ENCODE measurements at places on chromosomes 12 and 14.

DNA sequence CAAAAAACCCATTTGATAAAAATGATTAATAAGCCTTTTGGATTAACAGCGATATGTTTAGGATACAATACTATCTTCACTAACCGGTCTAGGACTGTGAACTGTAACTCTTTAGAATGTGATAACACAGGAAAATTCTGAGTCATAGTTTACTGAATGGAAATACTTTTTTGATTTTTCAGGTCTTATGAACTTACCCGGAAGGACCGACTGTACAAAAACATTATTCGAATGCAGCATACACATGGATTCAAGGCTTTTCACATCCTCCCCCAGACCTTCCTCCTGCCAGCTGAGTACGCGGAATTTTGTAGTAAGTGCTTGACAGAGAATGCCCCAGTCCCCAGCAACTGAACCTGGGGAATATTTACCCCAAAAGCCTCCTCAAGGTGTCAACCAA is 29.0 kb downstream of the TTLL5 start:
- DNase-seq, result no peak

DNA sequence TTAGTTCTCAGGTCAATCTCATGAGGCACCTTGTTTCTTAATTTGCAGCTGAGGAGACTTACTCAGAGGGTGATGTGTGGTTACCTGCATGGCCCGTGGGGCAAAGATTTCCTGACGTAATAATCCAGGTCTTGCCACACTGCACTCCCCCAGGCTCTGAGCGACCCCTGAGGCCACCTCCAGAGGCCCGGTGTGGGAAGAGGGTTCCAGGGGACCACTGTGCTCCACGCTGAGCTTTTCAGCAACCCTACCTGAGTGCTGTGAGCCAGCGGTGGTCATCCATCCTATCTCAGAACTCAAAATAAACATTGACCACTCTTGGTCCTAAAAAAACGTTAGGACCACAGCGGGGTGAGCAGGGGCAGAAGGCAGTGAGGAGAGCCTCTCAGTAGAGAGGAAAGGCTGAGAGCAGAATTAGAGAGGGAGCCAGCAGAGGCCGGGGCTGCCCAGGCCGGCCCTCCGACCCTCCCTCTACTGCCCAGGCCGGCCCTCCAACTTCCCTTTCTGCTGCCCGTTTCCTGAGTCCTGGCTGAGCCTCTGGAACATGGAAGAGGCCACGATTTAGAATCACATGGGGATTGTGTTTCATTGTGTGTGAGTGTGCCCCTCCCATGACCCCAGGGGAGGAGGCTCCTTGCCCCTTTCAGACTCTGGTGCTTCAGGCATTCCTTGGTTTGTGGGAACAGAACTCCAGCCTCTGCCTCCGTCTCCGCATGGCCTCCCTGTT is 188.2 kb upstream of the DIO3 start:
- no peak for DNase-seq

DNA sequence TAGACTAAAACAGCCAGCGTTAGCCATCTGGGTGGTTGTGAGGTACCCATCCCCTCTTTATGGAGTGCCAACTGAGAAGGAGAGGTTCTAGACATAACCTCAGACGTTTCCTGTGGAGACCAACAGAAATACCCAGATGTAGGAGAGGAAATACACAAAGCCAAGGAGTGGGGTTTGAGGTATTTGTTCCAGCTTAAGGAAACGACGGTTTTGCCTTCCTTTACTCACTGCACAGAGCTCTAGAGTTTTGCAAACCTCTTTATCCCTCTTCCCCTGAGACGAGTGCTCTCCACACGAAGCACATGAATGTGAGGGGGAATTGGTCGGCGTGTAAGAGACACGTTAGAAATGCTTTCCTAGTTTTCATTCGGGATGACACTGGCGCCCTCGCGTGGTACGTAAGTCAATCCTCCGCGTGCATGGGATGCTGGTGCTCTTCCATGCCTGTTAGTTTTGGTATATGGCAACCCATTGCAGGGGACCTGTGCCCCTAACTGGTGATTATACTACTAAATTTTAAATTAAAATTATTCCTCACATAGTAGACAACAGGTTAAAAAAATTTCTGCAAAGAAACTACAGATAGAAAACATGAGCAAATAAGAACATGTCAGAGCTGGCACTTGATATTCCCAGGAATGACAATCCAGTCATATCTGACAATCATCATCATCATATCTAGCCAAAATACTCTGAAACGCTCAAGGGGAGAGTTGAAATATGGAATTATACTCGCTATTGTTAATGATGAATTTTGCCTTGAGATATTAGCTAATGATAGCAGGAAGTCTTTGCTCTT is 121.7 kb downstream of the PPM1H start:
- DNase-seq, result no peak

DNA sequence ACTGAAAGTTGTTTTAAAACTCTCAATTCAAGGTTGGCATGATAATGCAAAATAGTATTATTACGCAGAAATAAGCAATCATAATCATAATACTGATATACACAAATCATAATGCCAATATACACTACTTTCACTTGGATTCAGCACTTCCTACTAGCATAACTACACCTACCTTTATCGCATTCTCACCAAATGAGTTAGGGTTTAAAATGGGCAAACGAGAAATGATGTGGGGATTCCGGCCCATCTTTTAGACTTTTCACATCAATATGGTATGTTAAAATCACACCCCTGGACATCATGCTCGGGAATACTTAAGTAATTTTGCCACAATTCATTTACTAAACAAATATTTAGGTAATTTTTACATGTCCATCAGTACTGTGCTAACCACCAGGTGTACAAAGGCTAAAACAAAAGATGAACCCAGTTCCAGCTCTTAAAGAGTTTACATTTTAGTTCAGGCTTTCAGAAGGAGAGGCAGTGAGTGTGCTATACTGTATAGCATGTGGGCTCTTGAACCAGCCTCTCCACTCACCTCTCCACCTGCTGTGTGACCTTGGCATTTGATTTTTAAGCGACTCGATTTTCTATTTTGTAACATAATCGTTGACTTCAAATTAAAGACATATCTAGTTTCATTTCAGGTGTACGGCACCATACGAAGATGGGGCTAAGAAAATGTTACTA is 1.1 kb upstream of the USP15 start:
- DNase-seq, result no peak

DNA sequence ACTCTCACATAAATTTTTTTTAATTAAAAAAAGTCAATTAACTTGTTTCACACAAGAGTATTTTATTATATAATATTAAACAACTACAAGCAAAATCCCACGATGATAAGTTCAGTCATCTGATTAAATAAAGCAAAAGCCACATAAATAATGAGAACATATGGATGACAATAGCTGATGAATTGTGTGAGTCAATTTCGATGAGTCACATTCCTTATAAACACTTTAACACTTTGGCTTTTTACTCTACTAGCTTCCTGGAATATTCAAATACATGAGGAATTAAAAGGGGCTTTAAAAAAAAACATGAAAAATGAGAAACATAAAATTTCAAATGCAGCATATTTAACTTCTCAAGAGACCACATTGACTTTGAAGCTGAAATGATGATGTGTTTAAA is 95.3 kb downstream of the BCAT1 start:
- DNase-seq, result no peak

- no peak for DNase-seq
Measured at GRCh38 chr14:104150136-104151025, 12.0 kb downstream of the KIF26A start.

GRCh38 chr14:85788470-85789233 is 258.7 kb downstream of the FLRT2 start:
- DNase-seq, result no peak

GRCh38 chr14:50978529-50978871 is 34.2 kb upstream of the PYGL start:
- no peak for DNase-seq

GRCh38 chr12:52452101-52452500 is at the start of gene KRT6B:
Gene KRT6B, minus strand, starts transcription at chr12:52452146. Its CDS starts 68 bp downstream, at chr12:52452078.
- DNase-seq, result no peak

DNA sequence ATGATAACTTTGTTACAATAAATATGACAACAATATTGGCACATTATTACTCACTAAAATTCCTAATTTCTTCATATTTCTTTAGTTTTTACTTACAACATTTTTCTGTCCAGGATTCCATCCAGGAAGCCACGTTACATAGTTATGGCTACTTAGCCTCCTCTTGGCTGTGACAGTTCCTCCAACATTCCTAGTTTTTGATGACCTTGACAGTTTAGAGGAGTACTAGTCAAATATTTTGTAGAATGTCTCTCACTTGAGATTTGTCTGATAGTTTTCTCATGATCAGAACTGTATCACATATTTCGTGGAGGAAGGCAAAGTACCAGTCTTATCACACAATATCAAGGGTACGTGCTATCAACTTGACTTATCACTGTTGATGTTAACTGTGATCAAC is 29.8 kb upstream of the LIN7A start:
- no peak for DNase-seq

GRCh38 chr14:56008150-56008549 is 110.1 kb upstream of the PELI2 start:
- DNase-seq, result no peak

DNA sequence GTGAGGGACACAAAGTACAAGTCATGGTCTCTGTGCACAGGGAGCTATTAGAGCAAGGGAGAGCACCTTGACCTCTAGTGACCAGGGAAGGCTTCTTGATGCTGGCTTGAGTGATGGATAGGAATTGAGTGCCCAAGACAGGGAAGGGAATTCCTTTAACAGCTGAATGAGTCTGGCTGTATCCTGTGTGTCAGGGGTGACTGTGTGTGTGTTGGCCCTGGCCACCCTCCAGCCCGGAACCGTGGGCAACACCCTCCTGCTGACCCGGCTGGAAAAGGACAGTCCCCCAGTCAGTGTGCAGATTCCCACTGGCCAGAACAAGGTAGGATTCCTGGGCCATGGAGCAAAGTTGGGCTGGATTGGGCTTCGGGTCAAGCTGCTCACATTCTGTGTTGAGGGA is 5.5 kb upstream of the PFDN5 start:
- DNase-seq, result no peak

GRCh38 chr12:100215209-100215608 is 14.6 kb downstream of the ACTR6 start:
- DNase-seq, result no peak

DNA sequence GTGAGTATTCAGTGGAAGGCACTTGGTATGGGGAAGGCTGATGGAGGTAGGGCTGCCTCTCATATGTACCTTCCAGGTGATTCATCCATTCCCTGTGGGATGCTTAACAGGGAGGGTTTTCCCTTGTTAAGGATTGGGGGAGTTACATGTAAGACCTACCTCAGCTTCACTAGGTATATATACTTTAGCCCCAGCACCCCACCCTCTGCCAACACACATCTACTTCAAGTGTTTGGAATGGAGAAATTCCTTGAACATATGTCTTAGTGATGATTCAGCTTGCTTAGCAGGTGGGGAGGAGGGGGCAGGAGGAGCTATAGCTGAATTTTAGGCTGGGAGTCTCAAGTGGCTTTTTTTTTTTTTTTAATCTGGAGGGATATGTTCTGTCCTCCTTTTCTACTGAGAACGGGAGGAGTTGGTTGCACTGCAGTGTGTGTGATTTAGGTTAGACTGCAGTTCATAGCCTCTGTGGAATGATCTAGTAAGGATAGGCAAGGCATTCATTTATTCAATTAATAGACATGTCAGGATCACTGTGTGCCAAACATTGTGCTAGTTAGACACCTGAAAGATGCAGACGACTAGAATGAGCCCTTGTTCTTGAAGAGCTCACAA is 1.7 kb downstream of the PIP4K2C start:
- DNase-seq, result no peak

DNA sequence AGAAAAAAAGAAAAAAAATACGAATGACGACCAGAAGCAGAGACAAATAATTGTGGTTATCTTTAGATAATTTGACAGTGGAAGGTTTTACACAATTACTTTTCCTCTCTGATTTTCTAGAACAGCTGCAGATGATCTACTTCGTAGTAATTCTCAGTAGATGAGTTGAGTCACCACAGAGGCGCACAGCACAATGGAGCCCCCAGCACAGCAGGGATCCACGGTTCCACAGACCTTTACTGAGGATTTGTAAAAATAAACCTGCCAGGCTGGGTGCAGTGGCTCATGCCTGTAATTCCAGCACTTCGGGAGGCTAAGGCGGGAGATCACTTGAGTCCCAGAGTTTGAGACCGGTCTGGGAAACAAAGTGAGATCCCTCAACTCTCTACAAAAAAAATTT is 29.3 kb downstream of the AMN start:
- DNase-seq, result no peak

- no peak for DNase-seq
Measured at GRCh38 chr14:22713631-22713950, 52.9 kb upstream of the OXA1L start.

GRCh38 chr14:90056826-90057225 is 5.0 kb upstream of the KCNK13 start:
- DNase-seq, result no peak

DNA sequence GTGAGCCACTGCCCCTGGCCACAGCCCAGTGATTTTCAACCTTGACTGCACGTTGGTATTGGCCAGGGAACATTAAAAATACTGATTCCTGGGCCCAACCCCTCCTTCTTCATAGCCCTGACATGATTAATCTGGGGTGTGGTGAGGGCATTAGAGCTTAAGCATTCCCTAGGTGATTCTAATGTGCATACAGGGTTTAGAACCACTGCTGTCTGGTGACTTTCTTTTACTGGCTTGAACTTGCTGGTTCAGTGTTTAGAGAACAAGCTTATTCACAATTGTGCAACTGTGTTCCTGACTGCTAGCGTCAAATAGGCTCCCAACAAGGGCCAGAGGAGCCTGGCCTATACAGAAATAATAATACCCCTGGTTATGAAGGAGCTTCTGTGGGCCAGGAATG is 488.8 kb upstream of the CCDC196 start:
- no peak for DNase-seq

DNA sequence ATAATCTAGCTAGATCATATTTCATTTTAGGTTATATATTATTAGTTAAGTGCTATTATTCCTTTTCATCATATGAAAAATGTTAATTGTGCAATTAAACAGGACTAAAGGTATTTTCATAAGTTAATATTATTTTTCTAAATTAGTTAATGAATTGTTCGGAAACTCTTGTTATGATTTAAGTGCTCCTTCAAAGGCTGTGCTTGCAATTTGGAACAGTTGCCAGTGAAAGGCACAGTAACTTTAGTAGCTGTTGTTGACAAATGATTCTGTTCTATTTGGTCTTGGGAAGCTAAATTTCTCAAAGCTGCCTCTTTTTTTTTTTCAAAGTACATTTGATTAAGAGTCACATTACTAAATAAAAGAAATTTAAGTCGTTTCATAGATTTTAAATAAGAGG is 40.7 kb downstream of the PTPRQ start:
- DNase-seq, result no peak

DNA sequence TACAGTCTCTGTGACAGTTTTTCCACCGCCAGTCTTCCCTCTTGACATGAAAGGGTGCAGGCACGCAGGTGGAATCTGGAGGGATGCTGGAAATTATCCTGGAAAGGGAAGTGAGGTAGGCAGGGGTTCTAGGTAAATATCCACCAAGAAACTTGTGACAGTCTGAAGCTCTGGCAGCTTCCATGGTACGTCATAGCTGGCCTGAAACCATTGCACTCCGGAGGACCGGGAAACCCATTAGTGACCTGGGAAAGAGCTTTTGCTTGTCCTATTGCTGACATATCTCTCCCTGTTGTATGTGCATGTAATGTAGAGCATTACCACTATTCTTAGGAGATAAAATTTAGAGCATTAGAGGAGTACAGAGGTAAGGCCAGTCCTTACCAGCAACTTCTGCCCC is 275.9 kb downstream of the EGLN3 start:
- DNase-seq, result no peak

Measured in cortex of kidney (tissue), 1 donor.